ENCODE measurements at places on chromosomes 4 and X.

DNA sequence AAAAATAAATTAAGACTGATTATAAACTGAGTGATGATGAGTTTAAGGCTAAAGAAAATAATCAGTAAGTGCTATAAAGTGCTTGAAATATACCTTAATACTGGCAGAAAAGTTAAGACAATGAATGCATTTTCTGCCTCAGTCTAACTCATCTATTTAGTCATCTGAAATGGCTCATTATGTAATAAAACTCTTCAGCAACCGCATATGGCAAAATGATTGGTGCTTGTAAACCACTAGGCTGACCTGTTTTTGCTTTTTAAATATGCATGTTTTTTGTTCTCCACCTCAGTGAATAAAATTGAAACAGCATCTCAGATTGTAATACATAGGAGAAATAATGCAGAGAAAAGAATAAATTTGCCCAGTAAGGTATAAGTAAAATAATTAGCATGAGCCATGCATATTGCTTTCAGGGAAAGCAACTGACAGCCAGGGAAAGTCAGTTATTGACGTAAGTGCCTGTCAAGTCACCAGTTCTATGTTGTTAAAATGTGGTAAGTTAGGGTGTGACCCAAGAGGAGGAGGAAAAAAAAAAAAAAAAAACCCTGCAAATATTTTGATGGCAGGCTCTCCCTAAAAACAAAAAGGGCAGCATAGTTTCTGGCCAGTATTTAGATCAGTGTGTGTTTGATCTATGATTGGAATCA lies 167.5 kb downstream of the PALLD start:
- DNase-seq, result no peak

DNA sequence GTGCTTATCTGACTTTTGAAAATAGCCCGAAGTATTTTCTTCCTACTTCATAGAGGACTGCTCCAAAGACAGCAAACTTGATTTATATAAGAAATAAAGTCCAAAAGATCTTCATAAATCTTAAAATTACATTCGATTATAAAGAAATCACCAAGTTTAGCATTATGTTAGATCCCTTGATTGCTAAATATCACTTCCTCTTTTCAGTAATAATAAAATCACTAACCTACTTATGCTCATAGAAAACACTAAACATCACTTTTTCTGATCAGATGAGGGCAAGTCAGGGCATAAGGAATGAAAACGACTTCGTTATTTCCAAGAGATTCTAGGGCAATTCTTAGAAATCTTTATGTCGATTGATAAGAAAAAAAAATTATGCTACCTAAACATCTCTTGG lies 32.0 kb downstream of the DYNLT3 start:
- no peak for DNase-seq

GRCh38 chr4:16580514-16580913 lies 317.9 kb downstream of the LDB2 start:
- no peak for DNase-seq

DNA sequence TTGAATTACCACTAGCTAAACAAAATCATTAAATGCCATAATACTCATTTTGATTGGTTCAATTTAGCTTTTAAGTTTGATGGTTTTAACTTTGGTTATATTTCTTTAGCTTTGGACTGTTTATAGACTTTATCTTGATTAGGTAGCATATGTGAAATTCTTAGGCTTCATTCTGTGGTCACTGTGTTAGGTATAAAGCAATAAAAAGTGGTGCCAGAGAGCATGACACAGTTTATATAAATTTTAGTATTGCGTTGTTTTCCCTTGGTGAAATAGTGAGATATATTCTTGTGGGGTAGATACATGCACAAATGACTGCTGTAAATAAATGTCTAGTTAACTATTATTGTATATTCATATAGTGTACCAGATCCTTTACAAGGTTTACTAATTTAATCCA lies 474.2 kb upstream of the GRID2 start:
- no peak for DNase-seq

- no peak for DNase-seq
These were observed 220.2 kb upstream of the PRPS2 start for GRCh38 chrX:12570859-12571501.

GRCh38 chrX:39848900-39849299 lies 248.9 kb downstream of the BCOR start:
- peak; percentile 76 for DNase-seq

GRCh38 chr4:98504091-98504490 lies 154.3 kb downstream of the TSPAN5 start:
- DNase-seq, result no peak

GRCh38 chr4:5040856-5041620 lies 10.2 kb upstream of the STK32B start:
- no peak for DNase-seq

DNA sequence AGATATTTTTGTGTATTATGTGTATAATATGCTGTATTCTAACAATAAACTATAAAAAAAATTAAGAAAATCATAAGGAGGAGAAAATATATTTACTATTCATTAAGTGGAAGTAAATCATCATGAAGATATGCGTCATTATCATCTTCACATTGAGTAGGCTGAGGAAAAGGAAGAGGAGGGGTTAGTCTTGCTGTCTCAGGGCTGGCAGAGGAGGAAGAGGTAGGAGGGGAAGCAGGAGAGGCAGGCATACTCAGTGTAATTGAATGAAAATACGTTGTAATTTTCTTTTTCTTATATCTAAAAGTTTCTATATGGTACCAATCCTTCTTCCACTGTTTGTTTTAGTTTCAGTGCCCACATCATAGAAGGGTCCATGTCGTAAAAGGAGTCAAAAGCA lies 9.8 kb upstream of the TMEM185A start:
- DNase-seq, result no peak

DNA sequence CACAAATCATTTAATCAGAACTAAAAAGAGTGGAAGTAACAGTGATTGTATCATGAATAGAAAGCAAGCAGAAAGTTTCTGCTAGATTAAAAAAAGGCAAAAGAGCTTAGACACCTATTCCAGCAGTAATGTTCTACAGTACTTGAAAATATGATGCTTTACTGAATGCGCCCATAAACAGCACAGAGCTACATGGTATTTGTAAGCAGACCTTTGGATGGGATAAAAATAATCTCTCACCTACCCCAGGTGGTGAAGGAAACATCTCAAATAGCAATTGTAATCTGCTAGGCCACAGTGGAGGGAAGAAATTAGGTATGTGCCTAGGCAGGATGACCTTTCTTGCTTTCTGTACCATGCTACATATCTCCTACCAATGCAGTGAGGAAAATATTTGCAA lies 280.9 kb upstream of the PRKX start:
- DNase-seq, result no peak

DNA sequence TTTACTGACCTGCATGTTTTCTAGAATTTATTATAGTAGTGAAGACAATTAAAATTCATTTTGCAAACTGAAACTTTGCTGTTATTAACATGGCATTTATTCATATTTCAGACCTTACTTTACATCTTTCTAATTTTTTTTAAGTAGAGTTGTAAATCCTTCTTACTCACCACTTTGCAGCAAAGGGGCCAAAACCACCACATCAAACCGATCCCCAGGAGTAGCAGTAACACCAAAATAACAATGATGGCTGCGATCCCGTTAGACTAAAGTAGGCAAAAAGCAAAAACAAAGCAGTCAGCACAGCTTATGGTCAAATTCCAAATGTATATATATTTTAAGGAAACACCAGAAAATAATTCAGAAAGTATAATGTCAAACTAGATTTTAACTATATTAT lies 64.7 kb downstream of the ANTXR2 start:
- DNase-seq, result no peak

DNA sequence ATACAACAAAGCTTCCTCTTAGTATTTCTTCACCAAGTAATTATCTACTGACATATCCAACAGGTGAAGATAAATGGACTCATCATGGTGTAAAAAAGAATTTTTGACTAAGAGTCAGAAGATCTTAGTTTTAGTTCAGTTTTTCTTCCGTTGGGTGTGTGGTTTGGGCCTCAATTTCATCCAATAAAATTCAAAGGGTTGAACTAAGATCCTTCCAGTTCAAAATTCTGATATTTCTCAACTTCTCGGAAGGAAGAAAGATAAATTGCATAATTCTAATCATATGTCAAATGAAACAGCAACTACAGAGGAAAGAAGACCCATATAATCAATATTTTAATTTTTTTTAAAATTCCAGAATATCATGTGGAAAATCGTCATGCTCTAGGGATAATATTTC lies 192.7 kb downstream of the SPRY1 start:
- DNase-seq, result no peak

DNA sequence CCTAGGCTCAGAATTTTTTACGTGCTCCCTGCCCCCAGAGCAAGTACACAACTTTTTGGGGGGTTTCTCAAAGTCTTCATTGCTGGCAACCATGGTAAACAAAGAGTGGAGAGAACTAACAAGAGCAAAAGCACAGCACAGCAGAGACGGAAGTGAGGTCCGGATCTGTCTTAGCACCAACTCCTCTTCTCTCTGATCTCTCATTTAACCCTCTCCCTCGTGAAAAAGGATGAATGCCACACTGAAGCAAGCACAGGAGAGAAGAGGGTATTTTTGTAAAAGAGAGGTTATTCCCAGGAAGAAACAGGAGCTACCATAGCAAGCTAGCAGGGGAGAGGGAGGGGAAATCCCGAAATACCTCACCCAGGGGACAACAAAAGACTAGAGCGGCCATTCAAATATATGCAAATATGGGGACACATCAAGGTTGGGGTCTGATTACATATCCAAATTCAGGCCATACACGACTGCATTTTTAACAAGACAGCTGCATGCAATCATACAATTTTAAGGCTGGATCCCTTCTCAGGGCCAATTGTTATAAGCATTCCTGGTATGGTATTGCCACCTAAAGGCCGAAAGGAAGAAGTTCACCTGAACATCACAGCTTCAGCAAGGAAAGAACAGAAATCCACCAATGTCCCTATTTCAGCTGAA lies 46.6 kb downstream of the CD40LG start:
- no peak for DNase-seq

- DNase-seq, result no peak
These were observed 111.5 kb upstream of the PTCHD1 start for GRCh38 chrX:23223169-23223568.

GRCh38 chrX:123324625-123325024 lies 140.5 kb downstream of the GRIA3 start:
- no peak for DNase-seq

DNA sequence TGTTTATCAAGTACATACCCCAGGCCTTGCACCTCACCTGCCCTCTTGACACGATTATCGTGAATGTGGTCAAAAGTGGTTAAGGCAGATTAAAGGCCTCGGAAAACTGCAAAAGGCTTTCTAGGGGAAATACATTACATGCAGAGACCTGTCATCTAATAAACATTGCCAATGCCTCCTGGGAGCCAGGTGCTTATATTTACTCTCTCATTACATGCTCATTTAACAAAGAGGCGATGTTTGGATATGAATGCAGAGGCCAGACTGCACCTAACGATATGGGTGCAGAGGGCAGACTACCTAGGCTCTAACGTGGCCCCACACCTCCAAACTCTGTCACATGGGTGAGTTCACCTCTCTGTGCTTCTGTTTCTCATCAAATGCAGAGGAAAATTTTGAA lies 14.5 kb downstream of the CRMP1 start:
- no peak for DNase-seq

DNA sequence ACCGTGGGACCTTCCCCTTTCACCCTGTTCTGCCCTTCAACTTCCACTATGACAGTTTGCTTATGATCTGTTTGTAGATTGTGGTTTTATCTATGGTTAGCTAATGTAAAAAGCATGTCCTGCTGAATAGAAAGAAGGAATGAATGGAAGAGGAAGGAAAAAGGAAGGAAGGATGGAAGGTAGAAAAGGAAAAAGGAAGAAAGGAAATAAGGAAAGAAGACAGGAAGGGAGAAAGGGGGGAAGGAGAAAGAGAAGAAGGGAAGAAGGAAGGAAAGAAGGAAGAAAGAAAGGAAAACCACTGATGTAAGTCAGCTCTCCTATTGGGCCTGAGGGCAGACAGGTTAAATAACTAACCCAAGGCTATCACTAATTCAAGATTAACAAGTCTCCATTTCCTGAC lies 319.1 kb upstream of the KLF3 start:
- no peak for DNase-seq

GRCh38 chr4:59966758-59967157 lies 1233.4 kb upstream of the ADGRL3 start:
- no peak for DNase-seq

GRCh38 chrX:19677121-19677520 lies 161.8 kb upstream of the MAP3K15 start:
- no peak for DNase-seq

GRCh38 chr4:67871867-67872266 lies 11.9 kb downstream of the TMPRSS11D start:
- DNase-seq, result no peak

- DNase-seq, result no peak
These were observed 93.8 kb downstream of the ARHGAP10 start for GRCh38 chr4:147825451-147826287.

- no peak for DNase-seq
These were observed 370.5 kb upstream of the ANXA10 start for GRCh38 chr4:167721617-167722486.

- peak; percentile 59 for DNase-seq
These were observed 214.8 kb downstream of the SPCS3 start for GRCh38 chr4:176534566-176534965.

DNA sequence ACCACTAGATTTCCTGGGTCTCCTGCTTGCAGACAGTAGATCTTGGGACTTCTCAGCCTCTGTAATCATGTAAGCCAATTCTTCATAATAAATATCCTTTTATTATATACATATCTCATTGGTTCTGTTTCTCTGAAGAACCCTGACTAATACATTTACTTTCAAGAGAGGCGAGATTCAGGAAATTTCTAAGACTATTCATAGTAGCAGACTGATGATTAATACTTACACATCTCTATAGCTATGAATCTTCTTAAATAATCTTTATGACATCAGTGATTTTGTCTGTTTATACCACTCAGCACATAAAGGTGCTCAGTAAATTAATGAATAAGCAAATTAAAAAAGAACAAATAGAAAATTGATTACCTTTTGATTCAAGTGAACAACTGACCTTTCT lies 682.3 kb upstream of the GRID2 start:
- DNase-seq, result no peak

DNA sequence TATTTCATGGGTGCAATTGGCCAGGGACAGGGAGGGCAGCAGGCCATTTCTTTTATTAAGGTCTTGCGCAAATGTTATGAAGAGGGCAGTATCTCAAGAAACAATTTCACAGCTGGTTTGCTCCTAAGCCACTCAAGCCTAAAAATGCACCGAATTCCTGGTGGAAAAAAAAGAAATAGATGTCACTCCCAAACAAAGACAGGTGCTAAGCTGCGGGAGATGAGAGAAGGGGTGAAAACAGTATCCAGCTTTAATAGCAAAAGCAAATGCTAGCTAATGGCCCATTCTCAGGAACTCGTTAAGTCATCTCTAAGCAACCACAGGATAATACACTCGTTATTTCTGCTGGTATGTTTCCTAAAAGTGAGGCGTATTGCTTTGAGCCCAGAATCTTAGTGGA lies 116.4 kb downstream of the ARX start:
- DNase-seq, result no peak

- DNase-seq, result peak; percentile 82
These were observed 41.8 kb downstream of the FNIP2 start for GRCh38 chr4:158810487-158811215.

DNA sequence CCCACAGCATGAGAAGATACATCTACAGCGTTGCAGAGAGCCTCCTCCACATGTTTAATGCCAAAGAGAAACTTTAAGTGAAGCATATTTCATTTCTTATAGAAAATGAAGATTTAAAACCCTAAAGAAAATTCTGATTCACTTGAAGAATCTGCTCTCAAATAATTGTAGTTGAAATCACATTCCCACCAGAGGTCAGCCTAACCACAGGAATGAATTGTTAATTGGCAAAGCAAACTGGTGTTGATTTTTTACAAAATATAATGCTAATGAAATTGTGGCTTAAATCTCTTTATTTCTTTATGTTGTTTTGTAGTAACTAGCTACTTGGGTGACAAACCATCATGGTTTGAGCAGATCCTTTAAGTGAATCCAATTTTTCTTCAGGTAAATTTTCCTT lies 31.1 kb upstream of the WDR17 start:
- peak; percentile 16 for DNase-seq

All from AG04450 (cell line).